ENCODE measurements at places on chromosomes 6 and 20. TPM values are rescaled to one million over a fixed set of nuclear protein-coding genes. Genes with fewer than 3 reads are reported as not detected.

GJA1 gene
- not detected for total RNA-seq

PLN gene
- not detected for total RNA-seq

RPP40 gene
- total RNA-seq, result 2.1 TPM

KHDC1L gene
- not detected for total RNA-seq

GRCh38 chr6:77019081-77019480 lies 444.2 kb downstream of the HTR1B start:
- no peaks in the 10 kb centered on the region for H3K4me1 ChIP-seq
- H3K27ac ChIP-seq, result no peak overlapping the region
- H3K27me3 ChIP-seq, result no peaks in the 10 kb centered on the region
- no peak for DNase-seq
- H3K4me3 ChIP-seq, result no peak overlapping the region

- DNase-seq, result peak; percentile 7
- H3K4me3 ChIP-seq, result no peak overlapping the region
- H3K27ac ChIP-seq, result no peak overlapping the region
- no peaks in the 10 kb centered on the region for H3K4me1 ChIP-seq
- H3K36me3 ChIP-seq, result no peaks in the 10 kb centered on the region
Observed at GRCh38 chr6:166728884-166729530, 102.0 kb upstream of the RPS6KA2 start.

DNA sequence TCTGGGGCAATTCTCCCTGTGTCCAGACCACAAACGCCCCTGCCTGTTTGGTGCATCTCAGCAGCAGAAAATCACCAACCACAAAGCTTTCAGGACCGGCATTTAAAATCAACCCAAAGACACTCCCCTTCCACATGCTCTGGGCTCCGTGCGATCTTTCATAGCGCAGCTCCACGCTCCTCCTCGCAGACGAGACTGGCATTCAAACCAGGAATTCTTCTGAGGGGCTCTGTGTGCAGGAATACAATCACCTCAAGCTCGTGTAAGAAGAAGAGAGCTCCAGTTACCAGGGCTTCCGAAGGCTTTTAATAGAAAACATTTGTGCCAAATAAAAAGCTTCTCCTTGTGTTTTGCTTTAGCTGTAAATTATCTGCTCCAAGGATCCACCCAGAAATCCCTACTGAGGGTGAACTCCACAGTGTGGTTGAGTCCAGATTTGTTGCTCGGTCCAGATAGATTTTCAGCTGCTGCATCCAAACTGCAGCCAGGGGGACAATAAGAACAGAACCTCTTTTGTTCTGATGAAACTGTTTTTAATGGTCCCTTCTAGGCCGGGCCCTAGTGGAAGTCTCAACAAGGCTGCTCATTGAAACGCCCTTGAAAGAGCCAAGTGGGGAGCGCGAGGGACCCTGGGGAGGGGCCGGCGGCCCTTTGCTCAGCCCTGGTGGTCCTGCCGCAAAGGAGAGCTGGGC lies 16.4 kb upstream of the BMP7 start:
- DNase-seq, result no peak
- no peak overlapping the region for H3K27ac ChIP-seq
- peaks cover 37% of the 10 kb centered on the region for H3K27me3 ChIP-seq
- no peaks in the 10 kb centered on the region for H3K4me1 ChIP-seq
- no peak overlapping the region for H3K4me3 ChIP-seq

- peaks cover 3% of the 10 kb centered on the region for H3K27me3 ChIP-seq
- no peaks in the 10 kb centered on the region for H3K4me1 ChIP-seq
- DNase-seq, result no peak
- no peak overlapping the region for H3K4me3 ChIP-seq
- no peaks in the 10 kb centered on the region for H3K36me3 ChIP-seq
Observed at GRCh38 chr6:31922942-31923341, 4.6 kb upstream of the C2 start.

DNA sequence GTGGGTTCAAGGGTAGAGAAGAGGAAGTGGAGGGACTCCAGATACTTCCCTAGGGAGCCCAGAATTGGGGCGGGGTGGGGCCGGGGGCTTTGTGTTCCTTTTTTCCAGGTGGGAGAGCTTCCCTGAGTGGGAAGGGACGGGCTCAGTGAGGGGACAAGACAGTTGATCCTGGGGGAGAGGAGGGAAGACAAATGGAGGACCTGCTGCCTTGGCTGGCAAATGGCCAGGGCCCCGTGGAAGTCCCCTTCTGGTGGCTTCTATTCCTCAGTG lies 2.6 kb downstream of the CTSZ start:
- DNase-seq, result peak; percentile 35
- H3K27me3 ChIP-seq, result no peaks in the 10 kb centered on the region
- peaks cover 24% of the 10 kb centered on the region for H3K36me3 ChIP-seq
- peak overlapping the region; percentile 88 for H3K27ac ChIP-seq

GRCh38 chr20:8834851-8835250 lies 234.0 kb upstream of the PLCB4 start:
- H3K27ac ChIP-seq, result no peak overlapping the region
- H3K4me3 ChIP-seq, result no peak overlapping the region
- DNase-seq, result no peak
- H3K4me1 ChIP-seq, result no peaks in the 10 kb centered on the region

- no peaks in the 10 kb centered on the region for H3K27me3 ChIP-seq
- DNase-seq, result no peak
- no peak overlapping the region for H3K4me3 ChIP-seq
- no peaks in the 10 kb centered on the region for H3K36me3 ChIP-seq
- H3K4me1 ChIP-seq, result no peaks in the 10 kb centered on the region
- H3K27ac ChIP-seq, result no peak overlapping the region
Observed at GRCh38 chr6:54624216-54624615, 222.4 kb upstream of the FAM83B start.

GRCh38 chr20:18271160-18271559 lies 17.2 kb upstream of the ZNF133 start:
- peaks cover 32% of the 10 kb centered on the region for H3K27me3 ChIP-seq
- H3K4me1 ChIP-seq, result no peaks in the 10 kb centered on the region
- no peaks in the 10 kb centered on the region for H3K36me3 ChIP-seq
- no peak overlapping the region for H3K4me3 ChIP-seq
- DNase-seq, result no peak

GRCh38 chr6:12420626-12421025 lies 130.5 kb downstream of the EDN1 start:
- no peaks in the 10 kb centered on the region for H3K4me1 ChIP-seq
- no peak for DNase-seq
- no peaks in the 10 kb centered on the region for H3K27me3 ChIP-seq
- no peaks in the 10 kb centered on the region for H3K36me3 ChIP-seq

DNA sequence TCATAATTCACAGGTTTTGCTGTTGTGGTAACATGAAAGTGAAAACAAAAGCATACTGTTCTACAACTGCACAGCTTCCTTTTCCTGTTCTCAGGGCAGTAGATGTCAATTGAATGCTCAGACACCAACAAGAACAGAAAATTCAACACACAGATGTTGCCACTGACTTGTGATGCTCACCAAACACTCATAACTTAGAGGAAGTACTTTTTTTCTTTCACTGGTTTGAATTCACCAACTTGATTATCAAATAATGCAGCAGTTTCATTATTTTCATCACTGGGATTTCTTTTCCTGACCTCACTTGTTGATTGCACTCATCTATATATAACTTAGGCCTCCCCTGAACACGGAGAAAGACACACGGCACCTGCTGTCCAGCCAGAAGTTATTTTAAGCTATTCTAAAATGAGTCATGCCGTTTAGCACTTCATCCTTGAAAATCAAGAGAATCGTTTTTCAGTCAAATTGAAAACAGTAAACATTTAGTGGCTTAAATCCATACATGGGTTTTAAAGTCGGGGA lies 949 bp downstream of the TXLNB start:
- DNase-seq, result peak; percentile 39
- H3K4me1 ChIP-seq, result peaks cover 32% of the 10 kb centered on the region
- no peaks in the 10 kb centered on the region for H3K27me3 ChIP-seq
- peak overlapping the region; percentile 96 for H3K27ac ChIP-seq
- peak overlapping the region; percentile 55 for H3K4me3 ChIP-seq

- H3K36me3 ChIP-seq, result no peaks in the 10 kb centered on the region
- H3K27ac ChIP-seq, result no peak overlapping the region
- no peaks in the 10 kb centered on the region for H3K4me1 ChIP-seq
- no peaks in the 10 kb centered on the region for H3K27me3 ChIP-seq
- H3K4me3 ChIP-seq, result no peak overlapping the region
- DNase-seq, result no peak
Observed at GRCh38 chr6:3282476-3283236, 23.9 kb downstream of the PSMG4 start.

DNA sequence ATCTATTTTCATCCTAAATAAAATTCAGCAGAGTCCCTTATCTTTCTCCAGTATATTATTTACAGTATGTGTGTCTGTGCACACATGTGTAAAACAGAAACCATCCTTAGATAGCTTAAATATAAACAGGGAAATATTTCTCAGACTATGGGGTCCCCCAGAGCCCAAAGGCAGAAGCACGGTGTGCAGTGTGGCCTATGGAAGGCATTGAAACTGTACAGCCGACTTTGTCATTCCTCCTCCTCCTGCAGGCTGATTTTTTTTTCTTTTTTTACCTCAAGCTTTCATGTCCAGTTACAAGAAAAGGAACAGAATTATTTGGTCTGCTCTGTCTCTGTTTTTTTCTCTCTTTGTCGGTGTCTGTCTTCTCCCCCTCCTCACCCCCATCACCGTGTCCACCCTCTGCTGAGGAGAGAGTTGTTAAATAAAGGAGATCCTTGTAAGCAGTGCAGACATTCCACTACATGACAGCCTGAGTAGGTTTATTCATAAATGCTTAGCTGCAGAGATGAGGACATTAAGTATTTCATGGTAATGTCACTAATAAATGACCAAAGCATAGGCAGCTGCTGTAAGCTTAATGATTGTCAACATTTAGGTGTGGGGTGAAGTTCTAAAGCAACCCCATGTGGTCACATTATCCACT lies 31.8 kb upstream of the SLC35D3 start:
- no peak overlapping the region for H3K4me3 ChIP-seq
- peaks cover 19% of the 10 kb centered on the region for H3K4me1 ChIP-seq
- no peak for DNase-seq
- H3K36me3 ChIP-seq, result no peaks in the 10 kb centered on the region
- no peaks in the 10 kb centered on the region for H3K27me3 ChIP-seq
- H3K27ac ChIP-seq, result no peak overlapping the region

DNA sequence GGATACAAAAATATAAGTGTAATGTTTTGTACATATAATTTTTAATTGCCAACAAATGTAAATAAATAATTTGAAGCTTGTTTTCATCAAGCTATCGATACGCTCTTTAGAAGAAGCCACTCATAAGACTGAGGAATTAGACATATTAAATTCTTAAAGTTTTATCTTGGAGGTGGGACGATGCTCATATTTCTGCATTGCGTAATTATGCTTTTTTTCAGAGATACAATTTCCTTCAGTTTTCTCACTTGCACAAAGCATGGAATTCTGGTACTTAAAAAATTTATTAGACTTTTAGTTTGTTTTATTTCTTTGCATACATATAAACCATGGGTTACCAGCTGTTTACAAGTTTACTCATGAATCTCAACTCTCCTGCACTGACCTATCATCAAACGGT lies 980.0 kb downstream of the EYS start:
- no peak overlapping the region for H3K4me3 ChIP-seq
- DNase-seq, result no peak
- no peaks in the 10 kb centered on the region for H3K27me3 ChIP-seq
- H3K4me1 ChIP-seq, result no peaks in the 10 kb centered on the region
- no peak overlapping the region for H3K27ac ChIP-seq

DNA sequence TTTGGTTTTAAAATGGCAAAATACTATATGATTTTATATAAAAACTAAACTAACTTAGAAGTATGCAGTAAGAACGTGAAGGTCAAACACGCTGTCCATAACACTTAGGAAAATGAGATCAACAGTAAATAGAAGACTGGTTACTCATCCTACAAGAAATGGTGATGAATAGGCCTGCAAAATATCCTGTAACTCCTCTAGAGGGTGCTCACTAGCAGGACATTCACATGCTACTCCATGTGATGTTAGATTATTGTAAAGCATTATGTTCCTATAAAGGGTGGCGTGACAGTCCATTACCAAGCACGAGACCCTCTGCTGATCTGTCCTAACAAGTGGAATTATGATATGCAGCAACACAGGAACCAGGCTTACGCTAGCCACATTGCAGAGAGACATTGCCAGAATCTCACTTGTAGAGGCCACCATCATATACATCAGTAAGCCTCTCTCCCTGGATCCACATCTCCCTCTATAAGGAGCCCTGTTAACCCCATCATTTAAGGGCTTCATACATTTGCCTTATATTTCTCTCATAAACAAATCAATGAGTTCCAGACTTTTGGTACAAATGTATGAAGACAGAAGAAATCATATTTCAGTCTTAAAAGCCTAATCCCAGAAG lies 18.0 kb upstream of the DEFB129 start:
- no peak for DNase-seq
- no peak overlapping the region for H3K4me3 ChIP-seq
- no peaks in the 10 kb centered on the region for H3K36me3 ChIP-seq
- no peaks in the 10 kb centered on the region for H3K4me1 ChIP-seq
- no peak overlapping the region for H3K27ac ChIP-seq

DNA sequence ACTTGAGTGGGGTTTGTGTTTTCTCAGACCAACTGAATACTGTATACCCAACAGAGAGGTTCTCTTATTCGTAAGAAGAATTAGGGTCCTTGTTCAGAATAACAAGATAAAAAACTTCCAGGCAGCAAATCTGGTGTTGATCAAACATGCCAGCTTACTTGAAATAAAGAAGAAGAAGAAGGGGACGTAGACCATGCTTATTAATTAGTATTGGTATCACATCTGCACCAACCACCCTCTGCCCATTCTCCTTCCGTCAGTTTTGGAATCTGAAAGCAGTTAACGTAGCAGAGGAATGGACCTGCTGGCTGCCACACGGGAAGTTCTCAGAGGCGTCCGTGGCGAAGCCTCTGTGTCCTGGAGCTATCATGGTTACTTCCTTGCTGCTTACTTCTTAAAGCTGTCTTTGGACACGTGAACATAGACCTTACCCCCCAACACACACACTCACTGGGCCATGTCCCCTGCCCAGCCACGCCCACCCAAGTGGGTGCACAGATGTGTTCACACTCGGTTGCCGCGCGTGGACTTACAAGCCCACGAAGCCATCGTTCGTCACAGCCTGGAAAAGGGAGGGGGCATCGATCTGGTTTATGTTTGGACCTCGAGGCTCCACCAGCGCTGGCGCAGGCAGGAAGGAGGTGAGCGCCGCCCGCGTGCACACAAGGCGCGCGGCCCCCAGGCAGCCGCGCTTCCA lies 4.1 kb upstream of the DLL1 start:
- H3K4me1 ChIP-seq, result peaks cover 37% of the 10 kb centered on the region
- H3K4me3 ChIP-seq, result no peak overlapping the region
- no peak for DNase-seq
- no peaks in the 10 kb centered on the region for H3K36me3 ChIP-seq
- no peak overlapping the region for H3K27ac ChIP-seq
